ENCODE measurements at places on chromosomes 5 and 9. TPM values are rescaled to one million over a fixed set of nuclear protein-coding genes. Genes with fewer than 3 reads are reported as not detected.

DNA sequence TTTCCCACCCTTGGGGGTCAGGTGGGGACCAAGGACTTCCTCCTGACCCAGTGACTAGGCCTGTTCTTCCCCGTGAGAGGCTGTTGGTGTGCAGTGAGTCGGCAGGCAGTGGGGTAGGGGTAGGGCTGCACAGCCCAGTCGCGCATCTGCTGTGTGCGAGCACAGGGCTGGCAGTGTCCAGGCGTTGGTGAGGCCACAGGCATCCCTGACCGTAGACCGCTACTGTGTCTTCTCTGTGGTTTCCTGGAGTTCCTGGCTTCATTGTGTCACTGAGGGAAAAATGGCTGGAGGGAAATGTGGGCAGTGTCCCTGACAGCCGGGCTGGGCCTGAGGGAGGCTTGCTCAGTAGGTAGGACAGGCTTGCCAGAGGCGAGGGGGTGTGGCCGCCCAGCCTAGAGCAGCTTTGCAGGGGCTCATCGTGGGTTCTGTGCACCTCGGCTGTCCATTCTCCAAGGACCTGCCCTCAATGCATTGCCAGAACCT lies 95.4 kb downstream of the CACNA1B start:
- peak; percentile 51 for DNase-seq
- H3K27me3 ChIP-seq, result no peaks in the 10 kb centered on the region
- H3K36me3 ChIP-seq, result no peaks in the 10 kb centered on the region
- H3K4me1 ChIP-seq, result no peaks in the 10 kb centered on the region
- H3K4me3 ChIP-seq, result no peak overlapping the region

The CCL28 gene
- 5.3 TPM for total RNA-seq

DNA sequence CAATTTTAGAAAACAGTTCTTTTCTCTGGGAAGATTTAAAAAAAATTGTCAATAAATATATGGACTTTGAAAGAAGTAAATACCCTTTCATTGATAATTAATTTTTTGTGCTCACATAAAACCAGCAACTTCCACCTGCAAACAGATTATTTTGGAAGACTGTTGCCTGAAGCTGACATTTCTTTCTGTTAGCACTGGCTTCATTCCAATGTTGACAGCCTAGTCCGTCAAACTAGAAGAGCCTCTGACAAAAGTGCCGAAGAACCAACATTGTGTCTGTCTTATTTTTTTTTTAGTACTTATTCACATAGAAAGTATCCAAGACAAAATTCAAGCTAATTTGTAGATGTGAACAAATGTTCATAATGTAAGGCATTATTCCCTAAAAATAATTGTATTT lies 108.6 kb upstream of the TMEM161B start:
- no peaks in the 10 kb centered on the region for H3K36me3 ChIP-seq
- no peak overlapping the region for H3K27ac ChIP-seq
- no peaks in the 10 kb centered on the region for H3K27me3 ChIP-seq
- no peak overlapping the region for H3K4me3 ChIP-seq
- H3K4me1 ChIP-seq, result no peaks in the 10 kb centered on the region
- no peak for DNase-seq

DNA sequence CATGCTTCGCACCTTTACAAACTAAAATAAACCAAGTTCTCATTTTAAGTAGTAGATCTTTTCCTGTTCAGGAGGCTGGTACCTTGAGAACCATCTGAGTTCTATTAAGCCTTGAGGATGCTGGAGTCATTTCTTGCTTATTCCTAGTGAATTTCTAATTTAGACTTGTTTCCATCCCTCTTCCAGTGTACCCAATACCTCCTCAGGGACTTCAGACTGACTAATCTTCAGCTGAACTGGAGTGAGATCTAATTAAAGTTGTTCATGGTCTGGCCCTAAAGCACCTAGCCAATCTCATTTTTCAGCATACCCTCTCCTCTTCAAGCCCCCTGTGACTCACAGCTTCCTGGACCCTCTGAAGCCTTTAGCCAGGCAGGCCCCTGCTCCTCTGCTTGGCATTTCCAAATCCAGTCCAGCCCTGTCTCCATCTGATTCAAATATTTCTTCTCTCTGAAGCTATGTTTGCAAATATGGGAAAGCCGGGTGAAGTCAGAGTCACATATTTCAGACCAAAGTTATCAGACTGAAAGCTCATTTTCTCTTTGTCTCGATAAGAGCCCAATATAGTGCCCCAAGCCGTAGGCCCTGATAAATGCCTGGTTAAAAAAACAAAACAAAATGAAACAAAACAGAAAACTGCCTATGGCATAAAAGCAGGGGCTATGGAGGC lies 19.4 kb upstream of the TNFSF15 start:
- H3K4me1 ChIP-seq, result no peaks in the 10 kb centered on the region
- no peaks in the 10 kb centered on the region for H3K27me3 ChIP-seq
- no peak overlapping the region for H3K27ac ChIP-seq
- H3K36me3 ChIP-seq, result no peaks in the 10 kb centered on the region
- no peak for DNase-seq
- H3K4me3 ChIP-seq, result no peak overlapping the region

- no peak for DNase-seq
- no peak overlapping the region for H3K4me3 ChIP-seq
- no peak overlapping the region for H3K27ac ChIP-seq
- no peaks in the 10 kb centered on the region for H3K27me3 ChIP-seq
Observed at GRCh38 chr5:44887722-44888121, 79.0 kb downstream of the MRPS30 start.

The NTNG2 gene
- 5.3 TPM for total RNA-seq

DNA sequence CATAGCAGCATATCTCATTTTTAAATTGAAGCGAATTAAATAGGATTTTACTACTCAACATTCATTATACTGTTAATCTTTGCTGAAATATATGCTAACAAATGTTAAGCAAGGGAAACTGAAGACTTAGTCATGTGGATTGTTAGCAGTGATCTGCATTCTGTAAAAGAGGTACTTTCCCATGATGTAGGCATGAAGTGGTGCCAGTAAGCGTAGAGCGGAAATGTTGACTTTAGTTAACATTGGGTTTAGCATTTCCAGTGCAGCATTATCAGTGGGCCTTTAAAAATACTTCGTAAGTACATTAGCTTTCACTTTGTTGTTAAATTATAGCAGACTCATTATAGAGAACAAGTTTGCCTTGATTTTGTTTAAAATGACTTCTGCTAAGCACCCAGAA lies 130.3 kb downstream of the CDC42SE2 start:
- no peak overlapping the region for H3K27ac ChIP-seq
- H3K27me3 ChIP-seq, result no peaks in the 10 kb centered on the region
- H3K4me3 ChIP-seq, result no peak overlapping the region
- DNase-seq, result no peak

- no peaks in the 10 kb centered on the region for H3K4me1 ChIP-seq
- H3K27ac ChIP-seq, result no peak overlapping the region
- no peak for DNase-seq
Observed at GRCh38 chr9:126720036-126720435, 84.8 kb upstream of the ZBTB43 start.

- H3K27me3 ChIP-seq, result no peaks in the 10 kb centered on the region
- no peaks in the 10 kb centered on the region for H3K4me1 ChIP-seq
- H3K27ac ChIP-seq, result no peak overlapping the region
- DNase-seq, result no peak
- no peaks in the 10 kb centered on the region for H3K36me3 ChIP-seq
- no peak overlapping the region for H3K4me3 ChIP-seq
Observed at GRCh38 chr5:1292139-1292538, 2.7 kb downstream of the TERT start.

- no peak overlapping the region for H3K27ac ChIP-seq
- no peaks in the 10 kb centered on the region for H3K27me3 ChIP-seq
- H3K4me3 ChIP-seq, result no peak overlapping the region
- H3K4me1 ChIP-seq, result no peaks in the 10 kb centered on the region
Observed at GRCh38 chr5:94153736-94154450, 412.5 kb upstream of the POU5F2 start.

GRCh38 chr5:171433982-171434676 lies 14.7 kb downstream of the FGF18 start:
- H3K36me3 ChIP-seq, result no peaks in the 10 kb centered on the region
- peak; percentile 48 for DNase-seq
- H3K4me1 ChIP-seq, result no peaks in the 10 kb centered on the region
- H3K4me3 ChIP-seq, result no peak overlapping the region
- H3K27ac ChIP-seq, result no peak overlapping the region

The PLAC8L1 gene
- total RNA-seq, result 0.87 TPM
